ENCODE measurements at places on chromosomes 7 and 10. TPM values are rescaled to one million over a fixed set of nuclear protein-coding genes. Genes with fewer than 3 reads are reported as not detected.

Gene TRIM50
- not detected for total RNA-seq

GRCh38 chr10:88861036-88861435 is 9.4 kb upstream of the ANKRD22 start:
- DNase-seq = no peak

GRCh38 chr7:26787701-26788100 is 76.7 kb downstream of the SKAP2 start:
- DNase-seq = no peak

GRCh38 chr7:143130541-143130940 is 1.3 kb upstream of the PIP start:
- no peak for DNase-seq

Gene SPDYE3
- not detected for total RNA-seq

DNA sequence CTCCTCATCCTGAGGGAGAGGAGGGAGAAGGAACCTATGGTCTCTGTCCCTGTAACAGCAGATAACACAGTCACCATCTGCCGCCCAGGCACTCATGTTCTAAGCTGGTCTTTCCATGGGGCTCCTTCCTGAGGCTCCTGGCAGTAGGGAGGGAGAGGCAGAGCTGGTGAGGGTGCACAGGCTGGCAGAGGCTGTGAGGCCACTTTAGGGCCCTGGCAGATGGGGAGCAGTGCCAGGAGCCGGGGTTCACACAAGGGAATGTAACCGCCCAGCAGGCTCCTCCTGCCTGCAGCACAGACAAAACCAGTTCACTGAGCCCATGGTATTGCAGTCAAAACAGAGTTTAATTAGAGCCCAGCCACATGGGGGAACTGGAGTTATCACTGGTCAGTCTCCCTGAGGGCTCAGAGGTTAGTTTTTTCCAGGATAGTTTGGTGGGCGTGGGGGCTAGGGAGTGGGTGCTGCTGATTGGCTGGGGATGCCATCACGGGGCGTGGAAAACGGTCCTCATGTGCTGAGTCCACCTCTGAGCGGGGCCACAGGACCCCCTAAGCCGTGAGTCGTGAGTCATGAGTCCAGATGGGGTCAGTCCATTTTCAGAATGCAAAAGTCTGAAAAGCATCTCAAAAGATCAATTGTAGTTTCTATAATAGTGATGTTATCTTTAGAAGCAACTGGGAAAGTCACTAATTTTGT is 499.3 kb upstream of the FOXK1 start:
- no peak for DNase-seq

Gene PMPCB
- 74.6 TPM for total RNA-seq

- DNase-seq = no peak
These were observed at the start of gene SLC26A5 for GRCh38 chr7:103446049-103446520. SLC26A5 (minus strand) TSS chr7:103446207; CDS start chr7:103421514, 24,693 bp downstream.

Gene UCMA
- 0.63 TPM for total RNA-seq

DNA sequence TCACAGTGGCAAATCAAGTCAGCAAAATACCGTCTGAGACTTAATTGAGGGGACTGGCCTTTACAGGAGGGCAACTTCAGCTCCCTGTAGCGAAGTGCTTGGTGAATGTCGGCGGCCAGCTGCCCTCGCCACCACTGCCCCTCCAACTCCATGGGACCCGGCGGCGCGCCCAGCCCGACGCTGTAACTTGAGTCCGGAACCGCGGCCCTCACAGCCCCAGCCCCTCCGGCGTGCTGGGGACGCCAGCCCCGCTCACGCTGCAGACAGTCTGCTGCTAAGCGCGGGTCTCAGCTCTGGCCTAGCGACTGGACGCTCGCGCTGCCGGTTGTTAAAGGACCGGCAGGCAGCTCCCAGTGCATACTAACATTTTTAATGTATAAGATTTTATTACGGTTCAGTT is 113.4 kb upstream of the NUPR2 start:
- no peak for DNase-seq

GRCh38 chr7:1357601-1358271 is 101.5 kb downstream of the MICALL2 start:
- DNase-seq = peak; percentile 45

DNA sequence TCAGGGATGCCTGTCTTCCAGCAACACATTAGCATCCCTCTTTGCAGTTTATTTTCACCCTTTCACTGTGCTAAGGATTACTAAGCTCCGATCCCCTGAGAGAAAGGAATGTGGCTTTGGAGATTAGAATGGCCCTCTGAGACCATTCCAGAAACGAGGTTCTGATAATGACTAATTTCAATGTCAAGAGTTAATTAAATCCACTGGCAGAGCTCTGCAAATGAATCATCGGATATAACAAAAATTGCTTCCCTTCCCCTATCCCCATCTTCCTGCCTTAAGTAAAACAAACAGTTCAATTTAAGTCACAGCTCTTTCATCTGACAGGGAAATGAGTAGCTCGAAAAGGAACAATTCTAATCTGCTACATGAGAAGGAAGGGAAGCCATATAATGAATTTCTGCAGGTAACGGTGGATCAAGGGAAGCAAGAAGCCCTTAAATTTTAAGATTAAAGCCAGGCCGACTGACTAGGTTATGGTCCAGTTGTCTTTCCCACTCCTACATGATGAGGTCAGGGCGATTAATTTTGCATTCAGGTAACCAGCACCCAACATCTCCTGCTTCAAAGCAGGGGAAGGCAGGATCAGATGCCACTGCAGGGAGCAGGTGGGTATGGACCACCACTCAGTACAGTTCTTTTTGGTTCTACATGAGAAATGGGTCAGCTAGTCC is 50.5 kb downstream of the MALSU1 start:
- no peak for DNase-seq

Gene POR
- 38.9 TPM for total RNA-seq

GRCh38 chr10:24552346-24553016 is 171.2 kb downstream of the ARHGAP21 start:
- peak; percentile 66 for DNase-seq
